CD4-positive, alpha-beta T cell treated with Interferon alpha-2 for 1 hour (primary cell): ENCODE measurements at places on chromosomes 13 and 19.

DNA sequence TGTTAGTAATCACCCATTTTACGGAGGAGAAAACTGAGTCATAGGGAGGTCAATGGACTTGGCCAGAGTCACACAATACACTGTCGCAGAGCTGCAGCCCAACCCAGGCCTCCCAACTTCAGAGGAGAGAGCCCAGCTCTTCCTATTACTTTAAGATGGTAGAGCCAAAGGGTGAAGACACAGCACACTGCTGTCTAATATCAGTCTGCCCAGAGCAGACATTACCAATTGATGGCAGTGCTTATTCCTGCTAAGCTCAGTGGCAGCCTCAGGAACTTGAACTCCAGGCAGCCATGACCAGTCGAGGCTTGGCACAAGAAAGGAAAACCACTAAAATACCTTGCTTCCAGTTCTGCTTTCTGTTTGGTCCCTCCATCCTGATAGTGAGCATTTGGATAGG, 18.4 kb downstream of the TMEM150B start:
- no peak for DNase-seq

GRCh38 chr19:24069905-24070657, 16.9 kb upstream of the ZNF254 start:
- DNase-seq, result no peak

- DNase-seq, result no peak
Observed at GRCh38 chr19:7993560-7993959, 11.9 kb downstream of the ELAVL1 start.

GRCh38 chr19:57560049-57560491, 407 bp upstream of the ZNF550 start:
- DNase-seq, result no peak

DNA sequence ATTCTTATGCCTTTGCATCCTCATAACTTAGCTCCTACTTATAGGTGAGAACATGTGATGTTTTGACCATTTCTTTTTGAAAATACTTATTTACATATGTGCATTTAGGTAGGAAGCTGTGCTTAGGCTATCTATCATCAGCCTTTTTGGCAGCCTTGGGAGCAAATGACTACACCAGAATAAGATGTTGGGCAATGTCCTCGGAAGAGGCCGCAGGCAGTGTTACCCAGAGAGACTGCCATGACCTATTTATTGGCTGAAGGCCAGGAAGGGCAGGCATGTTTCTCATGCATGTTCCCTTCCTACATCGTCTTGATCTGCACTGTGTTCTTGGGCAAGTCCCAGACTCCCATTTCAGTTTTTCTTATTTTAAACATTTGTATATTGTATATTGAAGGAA, 122.3 kb downstream of the B3GLCT start:
- no peak for DNase-seq

GRCh38 chr19:19661675-19662251, 1.7 kb downstream of the ATP13A1 start:
- DNase-seq, result peak; percentile 82

DNA sequence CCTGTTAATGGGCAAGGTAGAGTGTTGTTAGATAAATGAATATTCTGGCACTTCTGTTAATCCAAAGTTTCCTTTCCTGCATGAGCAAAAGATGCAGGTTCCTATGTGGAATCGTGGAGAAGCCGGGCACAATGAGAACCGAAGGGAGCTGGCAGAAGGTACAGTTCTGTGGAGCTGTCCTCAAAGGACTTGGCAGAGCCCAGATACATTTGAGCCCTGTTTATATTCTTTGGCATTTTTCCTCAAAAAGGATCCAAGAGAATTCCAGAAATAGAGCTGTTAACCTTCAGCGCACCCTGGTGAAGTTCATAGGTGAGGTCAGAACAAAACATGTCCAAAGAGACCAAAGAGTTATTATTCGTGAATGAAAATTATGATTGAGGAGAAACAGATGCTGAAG, 4.0 kb upstream of the DLEU7 start:
- DNase-seq, result no peak

- no peak for DNase-seq
Observed at GRCh38 chr19:15286688-15287365, 45.5 kb downstream of the BRD4 start.

- DNase-seq, result no peak
Observed at GRCh38 chr19:13848340-13848677, 28.6 kb upstream of the NANOS3 start.

DNA sequence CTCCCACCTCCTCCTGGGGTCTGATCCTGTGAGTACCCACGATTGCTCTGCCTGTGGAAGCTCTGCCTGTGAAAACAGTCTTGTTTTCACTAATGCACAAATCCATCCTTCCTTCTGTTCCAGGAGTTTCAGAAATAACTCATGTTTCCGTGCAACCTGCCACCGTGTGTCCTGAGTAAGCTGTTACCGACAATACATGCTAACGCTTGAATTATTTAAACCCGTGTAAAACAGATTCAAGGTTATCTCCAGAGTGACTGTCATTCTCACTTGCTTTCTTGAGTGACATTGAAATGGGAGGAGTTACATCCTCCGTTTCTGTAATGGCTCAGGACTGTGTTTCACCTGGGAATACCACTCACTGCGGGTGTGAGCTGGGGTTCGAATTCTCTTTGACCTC, 24.9 kb downstream of the GPR12 start:
- no peak for DNase-seq

DNA sequence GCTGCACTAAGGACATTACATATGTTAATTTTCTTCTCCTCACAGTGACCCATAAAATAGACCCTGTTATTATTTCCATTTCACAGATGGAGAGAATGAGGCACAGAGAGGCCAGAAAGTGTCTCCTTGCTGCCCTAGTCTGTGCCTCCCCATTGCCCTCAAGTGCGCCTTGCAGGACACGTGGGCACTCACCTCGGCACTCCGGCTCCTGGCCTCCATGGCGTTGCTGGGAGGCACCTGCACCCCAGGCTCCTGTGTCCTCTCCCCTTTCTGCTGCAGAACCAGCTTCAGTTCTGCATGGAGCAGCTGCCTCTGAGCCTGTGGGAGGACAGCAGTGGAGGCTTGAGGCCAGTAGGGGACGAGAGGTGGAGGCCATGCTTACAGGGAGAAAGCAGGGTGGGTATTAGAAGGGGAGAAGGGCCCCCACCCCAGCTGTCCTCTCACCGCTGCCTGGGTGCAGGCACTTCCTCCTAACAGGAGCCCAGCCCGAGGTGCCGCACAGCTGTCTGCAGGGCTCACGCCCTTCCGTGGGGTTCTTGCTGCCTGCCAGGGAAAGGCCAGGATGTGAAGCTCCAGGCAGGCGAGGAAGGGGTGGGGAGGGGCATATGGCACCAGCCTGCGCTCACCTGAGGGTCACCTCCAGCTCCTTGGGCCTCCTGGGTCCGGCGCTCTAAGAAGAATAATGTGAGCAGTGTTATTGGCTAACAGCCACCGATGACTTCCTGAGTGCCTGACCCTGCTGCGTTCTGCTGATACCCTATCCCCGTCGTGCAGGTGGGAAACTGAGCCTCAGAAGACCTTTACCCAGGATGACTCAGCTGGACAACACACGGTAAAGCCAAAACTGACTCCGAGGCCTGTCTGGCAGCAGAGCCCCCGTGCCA, 5.2 kb downstream of the PRX start:
- DNase-seq, result no peak

DNA sequence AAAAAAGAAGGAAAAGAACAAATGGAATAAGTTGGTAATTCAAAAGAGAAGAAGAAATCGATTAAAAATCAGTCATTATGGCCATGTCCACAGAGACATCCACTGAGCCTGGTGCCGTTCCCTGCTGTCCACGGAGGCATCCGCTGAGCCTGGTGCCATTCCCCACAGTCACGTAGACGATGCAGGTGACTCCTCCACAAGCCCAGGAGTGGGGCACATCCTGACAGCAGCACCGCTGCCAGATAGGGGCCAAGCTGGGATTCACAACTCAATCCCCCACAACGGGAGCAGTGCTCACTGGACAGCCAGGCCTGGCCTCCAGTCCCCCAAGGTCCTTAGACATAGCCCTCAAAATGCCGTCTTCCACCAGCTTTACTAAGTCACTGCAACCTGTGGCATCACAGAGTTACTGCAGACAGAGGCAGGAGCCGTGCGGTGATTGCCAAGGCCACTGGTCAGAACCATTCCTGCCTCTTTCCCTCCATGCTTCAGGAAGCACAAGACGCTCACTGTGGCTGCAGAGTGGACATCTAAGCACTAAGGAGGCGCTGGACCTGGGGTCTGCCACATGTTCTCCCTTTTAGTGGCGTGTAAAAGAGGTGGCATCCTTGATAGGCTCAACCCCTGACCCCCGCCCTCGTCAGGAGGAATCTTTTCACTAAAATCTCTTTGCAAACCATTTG, 131.5 kb upstream of the SPACA7 start:
- no peak for DNase-seq

GRCh38 chr13:114105521-114106225, 26.8 kb downstream of the RASA3 start:
- no peak for DNase-seq

- DNase-seq, result peak; percentile 50
Observed at GRCh38 chr19:49807058-49807903, 5.8 kb downstream of the FUZ start.
